ENCODE measurements at places on chromosomes 4 and X. TPM values are rescaled to one million over a fixed set of nuclear protein-coding genes. Genes with fewer than 3 reads are reported as not detected.

GRCh38 chr4:183403486-183403885 is 41.0 kb upstream of the CDKN2AIP start:
- DNase-seq = no peak

AFP gene
- not detected for total RNA-seq

DNA sequence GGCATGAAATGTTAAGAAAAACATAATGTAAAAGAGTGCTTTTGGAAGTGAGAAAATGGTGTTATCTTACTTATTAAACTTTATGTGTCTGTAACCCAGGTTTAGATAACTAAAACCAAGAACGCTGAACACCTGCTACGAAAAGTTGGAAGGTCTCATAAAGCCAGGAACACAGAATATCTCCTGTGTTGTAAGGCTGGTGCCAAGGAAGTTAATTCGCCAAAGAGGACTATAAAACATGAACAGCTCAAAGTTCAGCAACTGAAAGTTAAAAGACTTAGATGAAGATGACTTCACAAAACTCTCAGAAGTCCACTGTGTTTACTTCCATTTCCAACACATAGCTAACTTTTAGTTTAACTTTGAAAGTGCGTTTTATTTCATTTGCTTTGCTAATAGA is 54.3 kb downstream of the GPRIN3 start:
- DNase-seq = no peak

MBTPS2 gene
- 9.9 TPM for total RNA-seq

- DNase-seq = no peak
These were observed 53.8 kb upstream of the HGFAC start for GRCh38 chr4:3387943-3388361.

DNA sequence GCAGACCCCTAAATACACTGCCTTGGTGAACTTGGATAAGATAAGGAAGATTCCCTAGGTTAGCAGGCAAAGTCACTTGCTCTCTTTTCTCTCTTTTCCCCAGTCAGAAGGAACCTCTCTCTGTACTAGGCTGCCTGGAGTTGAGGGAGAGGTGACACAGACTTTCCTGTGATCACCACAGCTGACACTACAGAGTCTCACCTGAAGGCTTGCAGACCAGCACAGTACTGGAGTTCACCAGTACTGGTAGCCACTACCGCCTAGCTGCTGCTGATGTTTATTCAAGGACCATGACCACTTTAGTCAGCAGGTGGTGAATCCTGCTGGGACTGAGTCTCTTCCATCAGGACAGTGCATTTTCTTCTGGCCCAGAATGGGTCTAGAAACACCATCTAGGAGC is 63.3 kb downstream of the PTPN13 start:
- no peak for DNase-seq
